ENCODE measurements at places on chromosomes 3 and 15. TPM values are rescaled to one million over a fixed set of nuclear protein-coding genes. Genes with fewer than 3 reads are reported as not detected.

GRCh38 chr3:17983106-17983505, 240.7 kb upstream of the TBC1D5 start:
- DNase-seq, result no peak

- no peak for DNase-seq
These were observed 60.8 kb downstream of the RYK start for GRCh38 chr3:134189849-134190248.

- no peak for DNase-seq
These were observed 183.9 kb downstream of the FAM43A start for GRCh38 chr3:194869482-194870169.

DNA sequence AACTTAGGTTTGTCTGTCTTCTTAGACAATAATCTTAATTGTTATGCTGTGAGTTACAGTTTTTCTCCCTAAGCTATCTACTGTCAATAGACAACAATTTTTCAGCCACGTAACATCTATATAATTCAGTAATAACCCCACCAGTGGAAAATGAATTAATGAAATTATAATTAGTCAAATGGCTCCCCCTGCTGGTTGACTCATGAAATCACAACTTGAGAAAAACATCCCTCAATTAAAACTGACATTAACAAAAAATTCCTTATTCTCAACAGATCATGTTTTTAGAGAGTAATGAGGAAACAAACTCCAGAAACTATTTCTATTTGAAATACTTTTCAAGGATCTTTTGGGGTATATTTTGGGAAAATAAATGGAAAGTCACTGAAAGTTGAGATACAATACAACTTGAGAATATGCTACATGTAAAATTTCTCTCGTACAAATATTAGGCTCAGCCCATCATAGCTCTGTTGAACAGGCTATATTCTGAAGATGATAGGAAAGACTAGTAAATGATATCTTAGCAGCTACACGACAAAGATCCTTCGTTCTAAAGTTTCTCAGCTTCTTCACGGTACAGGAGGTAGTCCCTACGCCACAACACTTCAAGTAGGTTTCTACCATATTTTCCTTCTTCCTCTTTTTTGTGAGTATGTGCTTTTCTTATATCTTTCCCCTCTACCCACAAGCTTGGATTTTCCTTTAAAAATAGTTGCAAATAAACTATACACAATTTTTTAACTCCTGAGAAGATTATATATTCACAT, 20.7 kb downstream of the PPP1R2 start:
- DNase-seq, result peak; percentile 57

GRCh38 chr3:73848173-73848906, 223.6 kb upstream of the PDZRN3 start:
- DNase-seq, result no peak

- peak; percentile 51 for DNase-seq
These were observed 12.9 kb downstream of the LOXL1 start for GRCh38 chr15:73939138-73939537.

DNA sequence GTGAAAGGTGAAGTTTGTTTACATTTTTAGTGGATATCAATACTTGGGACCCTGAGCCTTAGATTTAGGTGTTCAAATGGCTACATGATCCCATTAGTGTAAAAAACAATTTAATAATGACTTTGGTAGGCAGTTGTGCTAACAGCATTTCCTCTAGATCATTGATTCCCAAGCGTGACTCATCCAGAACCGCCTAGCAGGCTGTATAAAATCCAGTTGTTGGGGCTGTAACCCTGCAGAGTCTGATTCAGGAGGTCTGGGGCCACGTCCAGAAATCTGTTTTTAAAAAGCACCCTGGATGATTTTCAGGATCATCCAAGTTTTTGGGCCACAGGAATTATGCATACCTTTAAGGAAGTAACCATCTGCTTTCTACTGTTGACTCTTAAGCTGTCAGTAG, 156.4 kb downstream of the TP63 start:
- no peak for DNase-seq

GRCh38 chr3:186290796-186291195, 71.2 kb downstream of the DGKG start:
- no peak for DNase-seq

GRCh38 chr3:41434781-41435180, 235.5 kb downstream of the CTNNB1 start:
- peak; percentile 28 for DNase-seq

DNA sequence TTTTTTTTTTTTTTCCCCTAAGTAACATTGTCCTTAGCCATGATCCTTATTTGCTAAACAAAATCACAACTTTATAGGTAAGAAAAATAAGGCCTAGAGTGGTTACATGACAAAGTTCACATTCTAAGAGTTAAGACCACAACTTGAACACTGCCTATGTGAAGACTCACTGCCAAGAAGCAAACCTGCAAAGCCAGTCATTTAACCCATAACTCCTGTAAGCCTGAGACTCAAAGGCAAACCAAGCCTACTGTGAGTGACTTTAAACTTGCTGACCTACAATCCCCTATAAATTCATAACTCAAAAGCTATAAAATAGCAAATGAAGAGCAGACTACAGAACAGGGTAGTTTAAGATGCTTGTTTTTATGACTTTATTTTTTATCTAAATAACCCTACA, 12.9 kb upstream of the ANKRD28 start:
- no peak for DNase-seq

GRCh38 chr3:138332472-138333073, 2.9 kb upstream of the NME9 start:
- DNase-seq, result no peak

- no peak for DNase-seq
These were observed 106.3 kb upstream of the ALCAM start for GRCh38 chr3:105260385-105260784.

DNA sequence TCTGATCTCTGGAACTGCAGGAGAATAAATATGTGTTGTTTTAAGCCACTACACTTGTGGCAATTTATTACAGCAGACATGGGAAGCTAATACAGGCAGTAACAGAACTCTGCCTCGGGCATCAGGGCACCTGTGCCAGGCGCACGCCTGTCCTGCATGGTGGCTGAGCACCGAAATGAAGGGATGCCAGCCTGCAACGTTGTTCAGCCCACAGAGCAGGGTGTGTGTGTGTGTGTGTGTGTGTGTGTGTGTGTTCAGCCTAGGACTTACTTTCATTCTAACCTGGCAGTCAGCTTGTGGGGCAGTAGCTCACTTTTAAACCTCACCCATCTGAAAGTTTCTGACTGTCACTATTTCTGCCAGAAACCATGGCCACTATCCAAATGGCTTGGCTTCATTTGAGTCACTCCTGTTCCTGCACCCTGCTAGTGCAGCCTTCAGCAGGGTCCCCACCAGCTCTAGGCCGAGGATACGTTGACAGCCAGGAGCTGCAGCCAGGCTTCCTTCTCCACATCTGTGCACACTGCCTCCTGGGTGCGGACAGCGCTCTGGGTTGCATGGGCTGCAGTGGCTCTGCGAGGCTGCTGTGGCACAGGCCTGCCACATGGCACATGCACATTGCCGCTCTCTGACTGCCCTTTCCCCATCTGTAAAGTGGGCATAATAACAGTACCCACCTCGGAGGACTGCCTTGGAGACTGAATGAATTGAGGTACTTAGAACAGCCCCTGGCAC, 4.5 kb downstream of the UROC1 start:
- no peak for DNase-seq

DNA sequence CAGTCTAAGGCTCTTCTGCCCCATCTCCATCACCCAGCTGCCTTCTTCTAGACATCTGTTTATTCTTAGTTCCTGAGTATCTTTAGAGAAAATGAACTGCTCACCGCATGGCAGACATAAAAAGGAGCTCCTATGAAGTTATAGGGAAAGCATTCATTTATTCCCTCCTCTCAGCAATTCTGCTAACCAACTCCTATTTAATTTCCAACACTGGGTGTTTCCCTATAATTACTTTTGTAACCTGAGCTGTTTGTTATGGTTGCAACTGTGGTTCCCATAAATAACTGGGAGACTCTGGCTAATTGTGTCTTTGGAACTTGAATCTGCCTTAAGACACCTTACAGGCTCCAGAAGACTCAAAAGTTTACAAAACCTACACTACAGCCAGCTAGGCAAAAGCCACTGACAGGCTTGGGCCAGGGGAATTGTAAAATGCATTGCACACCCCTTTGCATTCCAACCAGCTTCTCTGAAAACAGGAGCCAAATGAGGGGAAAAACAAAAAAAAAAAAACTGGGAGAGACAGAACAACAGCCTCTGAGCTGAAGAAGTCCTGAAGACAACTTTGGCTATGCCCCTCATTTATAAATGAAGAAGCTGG, 231.5 kb upstream of the FEZF2 start:
- no peak for DNase-seq

DNA sequence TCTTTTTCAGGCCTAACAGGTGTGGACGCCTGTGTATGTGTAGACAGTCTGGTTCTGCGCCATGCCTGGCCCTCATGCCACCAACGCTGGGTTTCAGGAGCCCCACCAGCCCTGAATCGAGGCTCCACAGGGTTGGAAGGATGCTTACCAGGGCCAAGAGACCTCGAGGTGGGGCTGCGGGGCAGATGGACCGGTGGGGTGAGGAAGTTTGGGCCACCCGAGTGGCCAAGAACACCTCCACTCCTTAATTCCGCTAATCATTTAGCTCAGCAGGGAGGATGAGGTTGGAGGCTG, 6.0 kb upstream of the ONECUT1 start:
- DNase-seq, result no peak

- no peak for DNase-seq
These were observed 61.7 kb downstream of the CCNL1 start for GRCh38 chr3:157098121-157098822.

- no peak for DNase-seq
These were observed 619.9 kb upstream of the SUCLG2 start for GRCh38 chr3:68274286-68274685.

DNA sequence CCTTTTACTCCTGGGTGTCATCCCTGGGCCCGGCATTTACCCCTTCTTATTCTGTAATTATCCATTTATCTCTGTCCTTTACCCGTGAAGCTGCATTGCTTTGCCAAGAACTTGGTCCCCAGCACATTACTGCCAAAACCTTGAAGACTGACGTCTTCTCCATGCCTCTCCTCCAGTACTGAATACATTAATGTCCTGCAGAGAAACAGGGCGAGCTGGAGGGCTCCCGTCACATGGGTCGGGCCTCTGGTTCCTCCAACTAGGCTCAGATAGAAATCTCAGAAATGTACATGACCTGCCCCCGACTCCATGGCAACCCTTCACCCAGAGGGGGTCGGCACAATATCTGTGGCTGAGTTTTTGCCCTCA, 445 bp downstream of the EFCAB12 start:
- no peak for DNase-seq

- DNase-seq, result no peak
These were observed 417.4 kb upstream of the ATP11B start for GRCh38 chr3:182375916-182376315.

GRCh38 chr15:68314563-68314962, 37.0 kb downstream of the FEM1B start:
- DNase-seq, result no peak

DNA sequence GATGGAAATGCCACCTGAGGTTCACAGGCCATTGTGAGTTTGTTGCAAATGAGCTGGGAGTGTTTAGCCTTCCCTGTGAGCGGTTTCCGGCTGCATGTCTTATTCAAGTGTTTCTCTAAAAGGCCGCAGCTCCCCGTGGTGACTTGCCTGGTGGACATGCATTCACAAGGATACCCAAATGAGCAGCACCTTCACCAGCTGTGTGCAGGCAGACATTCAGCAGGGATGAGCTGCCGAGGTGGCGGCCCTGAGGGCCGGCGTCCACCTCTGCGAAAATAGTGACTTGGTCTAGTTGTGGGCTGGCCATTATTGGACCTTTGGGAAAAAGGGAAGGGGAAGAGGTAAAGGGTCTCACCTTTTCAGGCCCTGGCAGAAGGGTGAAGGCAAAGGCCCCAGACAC, 23.4 kb downstream of the SPSB4 start:
- no peak for DNase-seq

DNA sequence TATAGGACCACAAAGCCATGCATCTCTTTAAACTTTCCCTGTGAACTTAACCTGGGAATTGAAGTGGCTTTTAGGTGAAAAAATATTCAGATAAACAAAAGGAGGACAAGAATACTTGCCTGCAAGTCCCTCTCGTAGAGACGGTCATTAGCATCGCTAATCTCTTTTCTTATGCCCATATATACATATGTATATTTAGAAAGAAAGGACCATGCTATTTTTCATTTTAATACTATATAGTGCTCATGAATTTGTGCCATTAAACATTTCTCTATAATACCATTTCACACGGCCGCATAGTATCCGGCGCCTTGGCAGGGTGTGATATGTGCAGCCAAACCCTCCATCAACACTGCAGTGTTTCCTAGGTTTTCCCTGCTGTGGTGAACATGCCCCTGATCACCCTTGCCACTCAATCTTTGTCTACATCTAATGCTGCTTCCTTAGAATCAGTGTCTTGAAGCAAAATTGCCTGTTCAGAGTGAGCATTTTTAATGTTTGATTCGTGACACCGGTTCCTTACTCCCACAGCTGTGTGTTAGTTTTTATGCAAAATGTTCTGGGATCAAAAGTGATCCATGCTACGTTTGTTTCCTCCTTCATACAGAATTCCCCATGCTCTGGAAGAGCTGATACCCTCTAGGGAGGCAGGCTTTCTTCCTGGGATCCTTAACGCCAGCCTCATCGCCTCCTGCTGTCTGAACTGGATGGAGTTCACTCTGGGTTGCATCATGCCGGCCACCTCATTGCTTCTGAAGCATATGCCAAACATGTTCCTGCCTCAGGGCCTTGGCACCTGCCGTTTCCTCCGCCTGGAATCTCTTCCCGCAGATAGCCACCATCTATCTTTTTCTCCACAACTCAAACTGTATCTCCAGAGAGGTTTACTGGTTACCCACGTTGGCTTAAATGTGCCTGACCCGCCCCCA, 118.1 kb downstream of the FBLN2 start:
- no peak for DNase-seq

SPTBN5 gene
- 0.38 TPM for total RNA-seq

ZNF662 gene
- not detected for total RNA-seq

RTP4 gene
- total RNA-seq, result not detected

CCNB2 gene
- total RNA-seq, result 193 TPM

HIGD2B gene
- not detected for total RNA-seq

TF gene
- total RNA-seq, result under 0.01 TPM

GUCA1C gene
- total RNA-seq, result not detected

CCR9 gene
- total RNA-seq, result not detected

CRABP1 gene
- not detected for total RNA-seq

GCNT3 gene
- 0.08 TPM for total RNA-seq

KCNAB1 gene
- total RNA-seq, result not detected

STRA6 gene
- total RNA-seq, result 94.4 TPM

GOLGA8M gene
- total RNA-seq, result not detected

ACKR4 gene
- not detected for total RNA-seq

SLC24A5 gene
- not detected for total RNA-seq

FLNB gene
- 24.1 TPM for total RNA-seq

All from SJCRH30 (cell line).